ENCODE measurements at places on chromosomes 2 and 18. TPM values are rescaled to one million over a fixed set of nuclear protein-coding genes. Genes with fewer than 3 reads are reported as not detected.

Gene SNORC
- 4.1 TPM for polyA plus RNA-seq

Gene EPB41L3
- 56.0 TPM for polyA plus RNA-seq

Gene CCDC85A
- 2.3 TPM for polyA plus RNA-seq

DNA sequence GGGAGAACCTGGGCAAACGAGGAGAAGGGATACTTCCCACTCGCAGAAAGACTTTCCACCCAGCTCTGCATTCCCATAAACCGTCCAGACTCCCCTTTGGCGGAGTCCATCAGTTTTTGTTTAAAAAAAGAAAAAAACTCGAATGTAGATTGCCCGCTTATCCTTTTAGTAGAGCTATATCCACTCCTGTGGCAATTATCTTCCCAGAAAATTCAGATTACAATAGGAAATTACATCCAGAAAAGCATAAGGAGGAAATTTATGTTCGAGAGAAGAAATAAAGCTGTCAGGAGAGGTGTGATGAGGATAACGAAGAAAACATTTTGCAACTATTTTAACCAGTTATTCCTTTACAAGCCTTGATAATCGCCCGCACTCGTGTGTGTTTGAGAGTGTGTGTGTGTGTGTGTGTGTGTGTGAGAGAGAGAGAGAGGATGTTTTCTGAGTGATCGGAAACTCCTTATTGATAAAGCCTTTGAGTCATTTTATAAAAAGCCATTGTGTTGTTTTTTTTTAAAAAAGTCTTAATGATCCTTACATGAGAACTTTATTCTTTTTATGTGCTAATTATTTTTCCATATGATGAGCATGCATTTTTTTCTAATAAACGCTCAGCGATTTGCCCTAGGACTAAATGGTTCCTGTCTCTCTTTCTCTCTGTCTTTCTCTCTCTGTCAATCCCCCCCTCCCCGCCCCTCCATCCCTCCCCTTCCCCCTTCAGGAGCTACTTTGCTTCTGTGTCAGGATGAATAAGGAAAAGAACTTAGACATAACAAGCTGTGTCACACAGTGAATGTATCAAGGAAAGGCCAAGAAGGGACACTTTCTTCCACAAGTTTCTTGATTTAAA is 1.1 kb upstream of the PPP3R1 start:
- DNase-seq, result peak; percentile 22

- no peak for DNase-seq
Measured at GRCh38 chr2:185787227-185788145, 48.9 kb downstream of the FSIP2 start.

DNA sequence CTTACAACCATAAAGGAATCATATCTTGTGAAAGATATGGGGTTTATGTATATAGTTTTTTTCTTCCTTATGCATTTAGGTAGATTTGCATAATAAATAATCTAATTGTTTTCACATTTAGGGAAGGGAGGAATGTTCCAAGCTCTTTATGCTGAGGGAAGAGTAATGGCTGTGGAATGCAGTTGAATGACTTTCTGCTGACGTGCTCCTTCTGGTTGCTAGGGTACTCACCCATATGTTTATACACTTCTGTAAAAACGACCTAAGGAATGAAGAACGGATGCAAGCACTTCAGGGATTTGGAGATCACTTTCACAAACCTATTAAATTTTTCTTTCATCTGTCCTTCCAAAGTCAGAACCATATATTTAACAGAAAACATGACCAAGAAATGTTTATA is 29.2 kb upstream of the PPP4R1 start:
- peak; percentile 90 for DNase-seq

- DNase-seq, result no peak
Measured at GRCh38 chr2:188151670-188152069, 140.0 kb upstream of the GULP1 start.

- DNase-seq, result no peak
Measured at GRCh38 chr18:43720041-43720440, 442.8 kb upstream of the SYT4 start.
